ENCODE measurements at places on chromosomes 5 and 9. TPM values are rescaled to one million over a fixed set of nuclear protein-coding genes. Genes with fewer than 3 reads are reported as not detected.
A peak's percentile ranks its signal among the peaks of the same experiment; 100 is the strongest.

The IL3 gene
- total RNA-seq = not detected

The STING1 gene
- total RNA-seq = 353 TPM

The AQP7 gene
- total RNA-seq = not detected

The PCDHB12 gene
- total RNA-seq = not detected

The DRD1 gene
- not detected for total RNA-seq

The GABRA1 gene
- total RNA-seq = not detected

The CHSY3 gene
- 0.27 TPM for total RNA-seq

The ISOC1 gene
- 15.3 TPM for total RNA-seq

The LPAR1 gene
- total RNA-seq = 0.27 TPM

DNA sequence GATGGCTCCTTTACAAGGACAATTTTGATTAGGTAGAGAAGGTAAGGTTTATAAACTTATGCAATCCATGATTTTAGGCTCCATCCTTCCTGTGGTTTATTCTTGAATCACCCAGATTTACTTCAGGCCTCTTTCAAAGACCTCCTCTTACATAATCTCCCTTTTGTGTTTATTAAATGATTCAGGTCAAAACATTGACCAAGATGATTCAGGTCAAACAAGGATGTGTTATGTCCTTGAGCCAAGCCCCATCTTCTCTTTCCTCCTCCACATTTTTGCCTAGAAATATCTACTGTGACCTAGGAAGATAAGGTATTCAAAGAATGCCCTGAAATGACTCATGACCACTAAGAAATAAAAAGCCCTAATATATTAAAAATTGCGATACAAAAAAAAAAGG, 31.8 kb upstream of the TLR4 start:
- DNase-seq = no peak

DNA sequence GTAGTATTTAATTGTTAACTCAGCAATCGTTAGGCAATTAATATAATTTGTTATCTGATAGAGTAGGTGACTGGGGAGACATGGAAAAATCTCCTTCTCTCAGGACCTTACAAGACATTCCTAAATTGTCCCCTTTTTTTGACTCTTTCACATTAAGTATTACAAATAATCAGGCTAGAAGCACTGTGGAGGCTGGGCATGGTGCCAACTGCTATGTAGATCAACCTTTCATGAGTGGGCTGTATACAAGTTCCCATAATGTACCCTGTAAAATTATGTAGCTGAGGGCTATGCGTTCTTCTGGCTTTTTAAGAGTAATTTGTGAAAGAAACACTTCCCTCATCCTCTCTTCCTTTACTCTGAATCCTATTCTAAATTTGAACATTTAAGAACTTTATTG, 140.2 kb downstream of the NFIB start:
- DNase-seq = no peak

DNA sequence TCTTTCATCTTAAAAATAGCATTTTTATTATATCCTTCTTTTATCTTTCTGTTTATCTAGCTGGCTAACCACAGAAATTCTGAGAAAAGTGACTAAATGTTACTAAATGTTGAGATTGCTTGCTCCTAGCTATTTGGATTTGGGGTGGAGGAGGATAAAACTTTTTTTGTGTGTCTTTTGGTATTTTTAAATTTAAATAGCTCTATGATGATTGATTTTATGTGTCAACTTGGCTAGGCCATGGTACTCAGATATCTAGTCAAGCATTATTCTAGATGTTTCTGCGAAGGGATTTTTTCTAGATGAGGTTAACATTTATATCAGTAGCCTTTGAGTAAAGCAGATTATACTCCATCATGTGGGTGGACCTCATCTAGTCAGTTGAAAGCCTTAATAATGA, 75.0 kb downstream of the GCNT1 start:
- no peak for DNase-seq

DNA sequence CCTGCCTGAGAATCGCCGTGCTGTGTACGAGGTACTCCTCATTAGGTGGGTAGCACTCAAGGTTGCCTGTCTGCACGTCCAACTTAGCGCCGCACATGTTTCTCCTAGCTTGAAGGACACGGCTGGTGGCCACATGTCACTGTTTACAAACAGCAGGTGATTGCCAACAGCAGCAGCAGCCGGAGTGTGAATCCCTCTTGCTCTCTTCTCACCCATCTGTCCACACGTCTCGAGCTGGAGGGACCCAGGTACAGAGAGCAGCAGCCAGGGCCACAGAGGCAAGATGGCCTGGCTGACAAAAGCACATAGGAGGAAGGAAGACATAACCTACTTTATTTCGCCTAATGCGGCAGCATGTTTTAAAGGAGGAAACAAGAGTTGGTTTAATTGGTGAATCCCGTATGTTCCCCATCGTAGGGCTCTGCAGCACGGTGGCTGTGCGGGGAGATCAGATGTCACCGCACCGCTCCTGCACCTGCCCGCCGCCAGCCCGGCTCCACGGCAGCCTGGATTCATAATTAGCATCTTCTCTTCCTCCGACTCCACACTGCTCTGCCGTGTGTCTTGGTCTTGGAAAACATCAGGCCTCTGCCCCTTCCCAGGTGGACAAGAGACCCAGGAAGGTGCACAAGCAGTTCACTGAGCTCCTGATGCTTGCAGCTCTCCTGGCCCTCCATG, 201.6 kb upstream of the IRX1 start:
- no peak for DNase-seq

- DNase-seq = no peak
These were observed 17.3 kb upstream of the ANKRD18B start for GRCh38 chr9:33506626-33507370.

DNA sequence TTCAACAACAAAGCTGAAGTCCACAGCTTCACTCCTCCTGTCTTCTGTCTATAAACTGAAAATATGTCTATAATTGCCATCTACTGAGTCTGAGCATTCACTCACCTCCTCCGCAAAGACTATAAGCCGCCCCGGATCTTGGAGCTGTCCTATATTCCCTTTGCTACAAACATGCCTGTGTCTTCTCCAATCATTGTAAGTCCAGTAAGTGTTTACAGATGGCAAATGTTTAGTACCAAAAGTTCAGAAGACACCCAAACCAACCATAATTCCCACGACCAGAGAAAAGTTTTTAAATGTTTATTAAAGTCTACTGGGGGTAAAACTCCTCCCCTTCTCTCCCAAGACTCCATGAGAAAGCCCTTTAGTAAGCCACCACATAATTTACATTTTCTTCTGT, 80.9 kb downstream of the EBF1 start:
- DNase-seq = no peak

DNA sequence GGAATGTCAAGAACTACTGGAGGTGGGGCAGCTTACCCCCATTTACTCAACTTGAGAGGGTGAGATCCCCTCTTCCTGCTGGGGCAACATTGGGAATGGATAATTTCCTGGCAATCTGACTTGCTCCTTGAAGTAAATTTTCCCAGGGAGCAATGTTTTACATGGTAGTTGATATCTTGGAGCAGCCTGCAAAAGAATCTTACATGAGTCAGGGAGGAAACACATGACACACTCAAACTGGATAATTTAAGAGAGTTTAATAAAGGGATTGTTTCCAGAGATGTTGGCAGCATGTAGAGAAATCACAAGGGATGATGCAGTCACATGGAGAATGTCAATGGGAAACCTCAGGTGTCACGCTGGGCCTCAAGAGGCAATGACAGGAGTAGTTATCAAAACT, 212.5 kb downstream of the GAS1 start:
- DNase-seq = no peak

DNA sequence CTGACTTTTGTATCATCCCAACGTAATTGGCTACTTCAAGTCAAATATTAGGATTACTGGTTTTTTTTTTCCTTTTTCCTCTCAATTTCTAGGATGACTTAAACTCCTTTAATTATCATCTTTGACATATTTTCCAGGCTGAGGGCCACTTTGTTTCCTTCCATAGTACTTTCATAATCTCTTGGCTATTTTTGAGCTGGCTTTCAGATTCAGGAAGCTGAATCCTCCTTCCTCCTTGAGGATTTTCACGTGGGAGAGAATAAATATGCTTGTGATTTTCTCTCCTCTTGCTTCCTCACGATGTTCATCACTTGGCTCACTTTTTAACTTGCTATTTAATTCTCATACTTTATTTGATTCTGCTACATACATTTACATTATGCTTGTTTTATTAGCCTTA, 88.1 kb downstream of the ITGA1 start:
- no peak for DNase-seq

DNA sequence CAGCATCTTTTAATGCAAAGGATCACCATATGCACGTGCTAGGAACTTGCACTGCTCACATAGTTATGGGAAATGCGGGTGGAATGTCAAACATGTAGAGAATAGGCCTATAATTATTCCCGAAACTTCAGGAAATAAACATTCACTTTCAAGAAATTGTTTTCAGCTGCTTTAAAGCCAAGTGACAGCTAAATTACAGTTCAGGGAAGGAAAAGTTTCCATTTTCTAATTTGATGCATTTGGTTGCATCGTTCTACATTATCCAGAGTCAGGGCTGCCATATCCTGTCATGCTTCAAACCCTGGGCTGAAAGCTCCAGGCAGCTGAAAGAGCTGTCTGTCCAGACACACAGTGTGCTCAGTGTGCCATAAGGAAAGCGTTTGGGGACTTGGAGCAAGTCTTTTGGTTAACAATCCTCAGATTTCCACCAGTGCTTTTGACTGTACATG, 518.1 kb downstream of the CSNK1G3 start:
- no peak for DNase-seq

- no peak for DNase-seq
These were observed 76.8 kb downstream of the UBE2QL1 start for GRCh38 chr5:6525422-6525821.

DNA sequence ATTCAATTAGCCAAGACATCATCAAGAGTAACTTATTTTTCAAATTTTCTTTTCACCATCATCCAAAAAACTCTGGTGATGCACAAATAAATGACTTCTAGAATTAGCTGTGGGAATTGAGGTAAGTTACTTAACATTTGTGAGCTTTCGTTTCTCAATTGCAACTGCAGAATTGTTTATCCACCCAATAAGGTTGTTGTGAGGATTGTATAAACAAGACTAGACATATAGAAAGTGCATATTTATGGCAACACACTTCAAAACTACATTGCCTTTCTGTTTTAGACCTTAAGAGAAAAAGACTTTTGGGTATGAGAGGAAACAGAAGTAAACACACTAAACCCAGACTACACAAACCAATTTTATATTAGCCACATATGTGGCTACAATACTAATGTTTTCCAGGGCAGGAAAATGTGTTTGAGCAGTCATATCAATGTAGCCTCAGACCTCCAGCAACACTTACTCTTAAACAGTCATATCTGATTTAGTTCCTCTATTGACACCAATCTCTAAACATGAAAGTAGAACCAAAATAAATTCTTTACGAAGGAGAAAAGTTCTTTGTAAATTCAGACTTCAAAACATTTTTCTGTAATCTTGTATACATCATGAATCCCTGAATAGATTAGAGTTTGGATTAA, 488.0 kb upstream of the CYLC2 start:
- DNase-seq = no peak

- DNase-seq = no peak
These were observed 88.0 kb downstream of the ANKRD55 start for GRCh38 chr5:56145106-56145505.

- no peak for DNase-seq
These were observed 346.1 kb upstream of the PTGER4 start for GRCh38 chr5:40333459-40334241.

- DNase-seq = no peak
These were observed 28.3 kb downstream of the TCF7 start for GRCh38 chr5:134142806-134143205.

GRCh38 chr9:116030517-116030916, 123.1 kb upstream of the PAPPA start:
- DNase-seq = no peak

- DNase-seq = peak; percentile 47
These were observed 1.0 kb downstream of the KLF4 start for GRCh38 chr9:107488375-107489143.

DNA sequence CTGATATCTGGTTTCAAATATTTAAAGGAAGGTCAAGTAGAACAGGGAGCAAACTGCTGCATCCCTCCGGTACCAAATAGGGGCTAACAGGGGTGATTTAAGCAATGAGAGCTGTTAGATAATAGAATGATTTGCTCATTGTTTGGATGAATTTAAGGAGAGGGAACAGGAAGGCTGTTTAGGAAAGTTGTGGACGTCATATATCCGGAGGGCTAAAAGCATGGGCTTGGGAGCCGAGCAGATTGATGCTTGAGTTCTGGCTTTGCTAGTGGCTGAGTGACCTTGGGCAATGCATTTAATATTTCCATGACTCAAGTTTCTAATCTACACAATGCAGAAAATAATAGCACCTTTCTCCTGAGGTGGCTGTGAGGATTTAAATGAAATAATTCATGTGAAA, 85.4 kb upstream of the RPS23 start:
- no peak for DNase-seq

- no peak for DNase-seq
These were observed 58.0 kb downstream of the GDA start for GRCh38 chr9:72207278-72207677.

GRCh38 chr5:126339215-126339805, 83.9 kb upstream of the GRAMD2B start:
- DNase-seq = peak; percentile 50

DNA sequence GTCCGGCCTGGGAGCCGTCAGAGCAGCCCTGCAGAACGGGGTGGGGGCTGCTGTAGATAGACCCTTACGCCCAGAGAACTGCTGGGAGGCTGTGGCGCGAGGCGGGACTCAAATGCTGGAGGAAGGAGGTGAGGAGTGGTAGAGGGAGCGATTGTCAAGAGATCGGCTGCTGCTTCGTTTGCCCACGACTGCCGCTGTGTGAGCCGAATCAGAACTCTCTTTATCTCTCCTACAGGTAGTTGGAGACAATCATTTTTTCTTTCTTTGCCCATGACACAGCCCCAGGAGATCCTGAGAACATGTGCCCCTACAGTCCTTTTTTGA, 456 bp downstream of the ZNF79 start:
- no peak for DNase-seq

- DNase-seq = no peak
These were observed 3.0 kb upstream of the CD274 start for GRCh38 chr9:5447337-5447736.

DNA sequence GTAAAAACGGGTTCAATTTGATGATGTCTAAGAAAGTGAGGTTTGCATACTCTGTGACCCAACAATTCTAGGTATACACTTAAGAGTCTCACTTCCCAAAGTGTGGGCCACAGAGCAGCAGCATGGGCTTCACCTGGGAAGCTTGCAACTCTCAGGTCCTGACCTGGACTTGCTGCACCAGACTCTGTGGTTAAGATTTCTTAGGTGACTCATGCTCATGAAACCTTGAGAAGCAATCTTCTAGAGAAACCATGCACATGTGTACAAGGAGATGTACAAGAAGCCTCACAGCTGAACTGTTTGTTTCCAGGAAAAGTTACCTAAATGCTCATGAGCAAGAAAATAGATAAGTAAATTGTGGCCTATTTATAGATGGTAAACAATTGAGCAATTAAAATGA, 30.0 kb downstream of the DNAJC21 start:
- no peak for DNase-seq

- no peak for DNase-seq
These were observed 201.5 kb upstream of the MVB12B start for GRCh38 chr9:126125177-126125576.
